Left renal cortex interstitium (tissue), 4 donors: ENCODE measurements at places on chromosomes 16 and 17.

DNA sequence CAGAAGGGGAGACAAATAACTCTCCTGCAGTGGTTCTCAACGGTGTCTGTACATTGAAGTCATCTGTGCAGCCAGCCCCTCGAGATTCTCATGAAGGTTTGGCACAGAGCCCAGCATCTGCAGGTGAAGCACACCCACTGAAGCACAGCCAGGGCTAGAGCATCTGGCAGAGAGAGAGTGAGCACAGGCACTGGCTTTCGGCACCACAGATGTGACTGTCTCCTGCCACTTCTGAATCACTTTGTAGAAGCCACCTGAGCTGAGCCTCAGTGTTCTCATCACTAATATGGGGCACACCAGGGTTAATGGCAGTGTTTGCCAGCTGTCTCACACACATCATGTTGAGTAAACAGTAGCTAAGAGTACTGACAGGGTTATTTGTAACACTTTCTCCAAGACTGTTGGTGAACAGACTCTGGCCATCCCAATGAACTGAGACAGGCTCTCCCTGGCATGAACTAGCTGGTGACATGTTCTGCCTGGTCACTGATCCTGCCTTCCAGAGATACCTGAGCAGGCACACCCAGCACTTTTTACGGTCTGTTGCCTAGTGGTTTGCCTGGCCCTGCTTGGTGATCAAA lies 10.9 kb downstream of the HSPB9 start:
- no peak for DNase-seq

DNA sequence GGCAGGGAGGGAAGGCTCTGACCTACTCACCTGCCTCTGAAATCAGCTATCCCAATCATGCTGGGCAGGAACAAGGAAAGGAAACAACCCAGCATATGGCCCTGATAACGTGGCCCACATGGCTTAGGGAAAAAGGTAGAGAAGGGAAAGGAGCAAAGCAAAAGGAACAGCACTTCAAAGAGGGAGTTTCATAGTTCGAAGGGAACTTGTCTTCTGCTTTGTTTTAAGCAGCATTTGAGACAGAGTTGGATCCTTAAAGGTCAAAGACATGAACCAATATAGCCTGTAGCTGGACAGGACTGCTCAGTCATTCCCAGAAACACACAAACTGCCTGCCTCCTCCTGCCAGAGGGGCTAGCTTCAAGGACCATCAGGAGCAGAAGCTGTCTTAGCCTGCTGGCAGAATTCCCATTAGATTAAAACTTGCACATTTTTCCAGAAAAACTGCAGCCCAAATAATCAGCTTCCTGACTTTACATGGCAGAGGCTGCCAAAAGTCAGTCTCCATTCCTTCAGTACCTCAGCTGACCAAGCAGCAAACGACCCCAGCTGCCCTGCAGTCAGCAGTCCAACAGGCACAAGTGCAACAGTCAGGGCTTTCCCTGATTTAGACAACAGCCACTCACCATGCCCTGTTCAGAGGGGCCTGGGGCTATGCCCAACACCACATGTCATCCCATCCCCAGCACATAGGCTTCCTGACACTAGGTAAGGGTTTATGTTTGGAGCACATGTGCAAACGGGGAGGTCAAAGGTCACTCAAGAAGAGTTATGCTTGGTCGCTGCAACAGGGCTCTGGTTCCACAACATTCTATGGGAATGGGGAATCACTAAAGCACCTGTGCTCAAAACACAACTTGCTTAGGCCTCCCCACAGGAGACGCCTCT lies 32.5 kb downstream of the RANBP10 start:
- DNase-seq, result no peak

- DNase-seq, result no peak
Measured at GRCh38 chr17:77326076-77326591, 185.4 kb downstream of the SEC14L1 start.

- DNase-seq, result no peak
Measured at GRCh38 chr17:42527932-42528331, 8.1 kb upstream of the NAGLU start.
